ENCODE measurements at places on chromosomes 12 and 14. TPM values are rescaled to one million over a fixed set of nuclear protein-coding genes. Genes with fewer than 3 reads are reported as not detected.

DNA sequence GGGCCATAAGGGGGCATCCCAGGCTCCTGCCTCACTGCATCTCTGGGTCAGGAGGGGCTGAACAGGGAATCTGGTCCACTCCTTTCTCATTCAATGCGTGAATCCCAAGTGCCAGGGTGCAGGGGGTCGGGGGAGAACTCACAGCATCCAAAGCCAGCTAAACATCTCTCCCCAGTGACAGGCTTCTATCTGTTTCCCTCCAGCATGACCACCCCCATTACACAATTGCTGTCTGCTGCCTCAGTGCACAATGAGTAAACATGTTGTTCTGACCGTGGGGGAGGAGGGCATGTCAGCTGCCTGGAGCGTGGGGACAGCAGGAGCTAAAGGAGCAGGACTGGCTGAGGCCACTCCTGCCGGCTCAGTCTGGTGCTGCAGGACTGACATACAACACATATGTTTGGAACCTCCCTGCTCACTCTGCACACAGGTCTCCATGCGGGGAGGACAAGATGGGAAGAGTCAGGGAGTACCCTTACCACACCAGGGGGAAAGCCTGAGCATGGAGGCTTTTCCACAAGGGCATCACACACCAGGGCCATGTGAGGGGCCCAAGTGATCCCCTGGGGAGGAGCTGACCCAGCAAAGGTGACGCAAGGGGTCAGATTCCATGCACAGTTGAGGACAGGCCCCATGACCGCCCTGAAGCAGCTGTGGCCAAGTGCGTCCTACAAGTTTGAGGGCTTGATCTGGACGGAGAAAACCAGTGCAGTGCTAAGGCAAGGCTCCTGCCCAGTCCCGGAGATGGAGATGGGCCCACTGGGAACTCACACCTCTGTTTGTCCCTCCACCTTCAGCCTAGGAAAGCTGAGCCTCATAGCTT, 1.4 kb downstream of the TNS2 start:
- peak; percentile 82 for DNase-seq

DNA sequence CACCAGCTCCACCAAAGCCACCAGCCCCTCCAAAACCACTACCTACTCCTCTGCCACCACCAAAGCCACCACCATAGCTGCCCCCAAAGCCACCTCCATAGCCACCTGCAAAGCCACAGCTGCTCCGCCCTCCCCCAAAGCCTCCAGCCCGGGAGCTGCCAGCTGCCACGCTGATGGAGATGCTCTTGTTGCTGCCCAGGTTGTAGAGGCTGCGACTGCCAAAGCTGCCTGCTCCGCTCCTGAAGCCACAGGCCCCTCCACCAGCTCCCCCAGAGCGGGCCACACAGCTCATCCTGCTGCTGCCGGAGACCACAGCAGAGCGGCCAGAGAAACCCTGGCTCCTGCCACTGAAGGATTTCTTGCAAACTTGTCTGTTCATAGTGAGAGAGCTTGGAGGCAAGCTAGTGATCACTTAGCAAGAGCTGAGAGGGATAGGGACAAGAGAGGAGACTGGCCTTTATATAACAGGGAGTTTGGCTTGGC, at the start of gene KRT76:
Gene KRT76 (minus strand): TSS at position 433 of the 483 bp plus-strand sequence. CDS start 54 bp downstream, at position 379.
- no peak for DNase-seq

Gene PSEN1
- 77.6 TPM for total RNA-seq

Gene GPR132
- 4.2 TPM for total RNA-seq

Gene MYH6
- total RNA-seq, result not detected

Gene OTX2
- total RNA-seq, result not detected
